ENCODE measurements at places on chromosomes 13 and 19.

GRCh38 chr13:105220063-105220462, 1315.4 kb downstream of the EFNB2 start:
- no peak for DNase-seq

DNA sequence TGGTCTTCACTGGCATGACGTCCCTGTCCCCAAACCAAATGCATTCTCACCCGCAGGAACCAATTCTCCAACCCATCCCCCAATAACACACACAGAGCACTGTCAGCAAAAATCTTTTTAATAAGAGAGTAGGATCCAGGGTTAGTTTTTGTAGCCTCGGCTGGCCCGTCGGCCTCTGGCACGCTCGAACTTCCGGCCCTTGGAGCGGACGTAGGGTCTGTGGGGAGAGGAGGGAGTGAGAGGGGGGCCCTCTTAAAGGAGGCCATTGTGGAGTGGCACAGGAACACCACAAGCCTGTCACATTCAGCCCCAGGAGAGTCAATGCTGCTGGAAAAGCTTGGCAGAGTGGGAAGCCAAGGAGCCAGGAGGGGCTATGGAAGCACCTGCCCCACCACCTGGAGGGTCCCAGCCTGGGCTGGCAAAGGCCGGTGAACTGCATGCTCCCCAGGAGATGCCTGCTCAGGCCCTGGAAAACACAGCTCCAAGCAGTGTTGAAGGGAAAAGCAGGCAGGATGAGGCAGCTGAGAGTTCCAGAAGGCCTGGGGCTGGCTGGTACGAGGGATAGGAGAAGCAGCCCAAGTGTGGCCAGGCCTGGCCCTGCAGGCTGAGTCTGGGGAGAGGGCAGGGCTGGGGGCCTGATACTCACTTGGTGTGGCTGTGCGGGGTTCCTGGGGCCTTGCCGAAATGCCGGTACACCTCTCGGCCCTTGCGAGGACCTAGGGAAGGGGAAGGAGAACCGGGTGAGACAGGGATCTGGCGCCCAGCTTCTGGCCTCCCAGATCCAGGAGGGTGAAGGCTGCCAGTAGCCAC, 560 bp upstream of the FAM83E start:
- DNase-seq, result no peak

DNA sequence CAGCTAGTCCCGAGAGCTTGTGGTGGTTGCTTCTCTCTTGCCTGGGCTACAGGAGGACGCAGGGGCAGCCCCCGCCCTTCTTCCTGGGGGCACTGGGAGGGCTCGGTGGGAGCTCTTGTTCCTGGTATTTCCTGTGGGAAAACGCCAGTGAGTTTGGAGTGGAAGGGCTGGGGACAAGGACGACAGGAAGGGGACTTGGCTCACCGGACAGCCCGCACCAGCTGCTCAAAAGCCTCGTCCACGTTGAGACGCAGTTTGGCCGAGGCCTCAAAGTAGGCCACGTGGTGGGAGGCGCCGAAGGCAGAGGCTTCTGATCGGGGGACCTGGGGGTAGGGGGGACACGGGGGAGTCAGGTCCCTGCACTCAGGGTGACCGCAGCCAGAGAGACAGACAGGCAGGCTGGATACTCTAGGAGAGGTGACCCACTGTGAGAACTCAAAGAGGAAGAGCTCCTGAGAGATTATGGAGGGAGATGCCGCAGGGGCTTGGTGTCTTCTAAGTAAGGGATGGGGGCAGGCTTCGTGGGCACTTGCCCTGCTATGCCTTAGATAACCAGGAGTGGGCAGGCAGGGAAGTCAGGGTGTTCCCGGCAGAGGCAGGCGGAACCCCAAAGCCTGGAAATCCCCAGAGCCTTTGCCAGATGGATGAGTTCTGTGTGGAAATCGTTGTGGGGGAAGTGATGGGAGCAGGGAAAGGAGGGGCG, 4.3 kb downstream of the RRAS start:
- DNase-seq, result no peak

DNA sequence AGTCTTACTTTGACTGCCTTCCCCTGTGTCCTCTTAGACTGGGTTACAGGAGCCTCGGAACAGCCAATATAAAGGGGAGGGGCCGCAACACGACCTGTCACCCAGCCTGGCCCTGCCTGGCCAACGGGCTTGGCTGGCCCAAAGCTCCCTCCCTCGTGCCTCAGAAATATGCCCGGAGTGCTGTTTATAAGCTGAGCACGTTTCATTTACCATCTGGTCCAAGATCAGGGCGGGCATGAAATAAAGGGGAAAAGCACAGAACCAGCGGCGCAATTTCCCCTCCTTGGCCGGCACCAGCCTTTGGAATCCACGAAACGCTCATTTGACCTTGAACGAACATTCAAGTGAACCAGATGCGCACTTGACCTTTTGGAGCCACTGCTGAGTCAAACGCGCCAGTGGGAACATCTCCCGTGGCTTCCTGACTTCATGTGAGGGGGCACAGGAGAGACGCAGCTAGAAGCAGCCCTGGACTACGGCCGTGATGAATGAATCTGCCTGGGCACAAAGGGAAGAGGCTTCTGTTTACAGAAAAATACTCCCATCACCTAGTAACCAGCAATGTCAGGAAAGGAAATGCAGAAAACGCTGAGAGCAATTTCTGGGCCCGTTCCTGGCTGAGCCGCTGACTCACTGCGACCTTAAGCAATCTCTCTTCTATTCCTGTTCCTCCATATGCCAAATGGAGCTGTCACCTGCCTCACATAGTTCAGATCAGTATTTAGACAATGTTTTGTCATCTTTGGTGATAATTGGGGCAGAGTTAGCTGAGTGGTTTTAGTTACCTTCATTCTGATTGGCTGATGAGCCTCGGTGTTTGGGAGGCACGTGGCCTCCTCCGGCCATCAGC, 53.3 kb downstream of the RFX2 start:
- DNase-seq, result peak; percentile 91

- no peak for DNase-seq
Observed at GRCh38 chr13:83815598-83815997, 66.7 kb downstream of the SLITRK1 start.

- no peak for DNase-seq
Observed at GRCh38 chr13:79648191-79648590, 167.2 kb downstream of the NDFIP2 start.

DNA sequence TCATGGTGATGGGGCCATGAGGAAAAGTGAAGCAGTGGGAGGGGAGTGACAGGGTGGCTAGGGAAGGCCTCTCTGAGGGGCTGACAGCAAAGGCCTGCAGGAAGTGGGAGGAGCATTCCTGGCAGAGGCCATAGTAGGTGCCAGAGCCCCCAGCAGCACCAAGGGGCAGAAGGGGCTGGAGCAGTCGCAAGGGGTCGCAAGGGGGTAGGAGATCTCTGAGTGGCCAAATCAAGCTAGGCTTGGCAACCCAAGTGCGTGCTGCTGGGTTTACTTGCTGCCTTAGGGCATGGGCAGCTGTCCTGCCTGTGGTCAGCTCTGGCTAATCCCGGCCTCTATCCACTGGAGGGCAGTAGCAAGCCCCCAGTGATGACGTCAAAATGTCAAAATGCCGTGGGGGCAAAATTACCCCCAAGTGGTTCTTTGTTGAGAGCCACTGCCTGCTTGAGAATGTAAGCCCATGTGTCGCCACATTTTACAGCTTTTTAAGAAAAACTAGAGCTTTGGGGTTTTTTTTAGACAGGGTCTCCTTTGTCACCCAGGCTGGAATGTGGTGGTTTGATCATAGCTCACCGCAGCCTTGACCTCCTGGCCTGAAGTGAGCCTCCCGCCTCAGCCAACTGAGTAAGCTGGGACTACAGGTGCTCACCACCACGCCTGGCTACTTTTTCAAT, 11.8 kb downstream of the CCDC97 start:
- DNase-seq, result peak; percentile 51

GRCh38 chr19:15469513-15470297, 5.4 kb upstream of the RASAL3 start:
- no peak for DNase-seq

DNA sequence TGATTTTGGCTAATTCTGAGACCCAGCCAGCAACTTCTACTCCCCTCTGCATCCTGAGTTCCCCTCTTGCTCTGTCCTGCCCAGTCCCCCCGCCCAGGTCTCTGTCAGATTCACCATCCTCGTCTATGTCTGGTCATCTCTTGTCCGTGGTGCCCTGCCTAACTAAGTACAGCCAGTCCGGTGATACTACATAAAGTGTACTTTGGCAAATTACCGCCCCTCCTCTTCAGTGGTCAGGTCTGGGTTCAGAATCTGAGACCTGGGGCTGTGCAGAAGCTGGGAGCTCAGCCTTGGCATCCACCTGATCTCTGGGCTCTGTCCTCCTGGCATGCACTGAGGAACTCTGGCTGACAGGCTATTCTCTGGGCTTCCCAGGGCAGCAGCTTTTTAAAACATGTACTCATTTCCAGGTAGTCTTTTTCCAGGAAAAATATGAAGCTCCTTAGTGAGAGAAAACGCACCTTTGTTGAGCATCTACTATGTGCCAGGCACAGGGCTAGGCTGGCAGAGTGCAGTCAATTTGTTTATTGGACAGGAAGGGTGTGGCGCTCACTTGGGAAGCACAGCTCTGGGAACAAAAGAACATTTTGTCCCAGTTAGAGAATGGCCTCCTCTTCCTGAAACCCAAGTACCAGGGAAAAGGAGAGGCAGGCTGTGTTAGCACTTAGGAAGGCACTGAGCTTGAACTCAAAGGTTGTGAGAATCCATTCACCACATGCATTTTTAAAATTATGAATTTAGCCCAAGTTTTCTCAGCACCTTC, 88.9 kb downstream of the TSHZ3 start:
- no peak for DNase-seq

DNA sequence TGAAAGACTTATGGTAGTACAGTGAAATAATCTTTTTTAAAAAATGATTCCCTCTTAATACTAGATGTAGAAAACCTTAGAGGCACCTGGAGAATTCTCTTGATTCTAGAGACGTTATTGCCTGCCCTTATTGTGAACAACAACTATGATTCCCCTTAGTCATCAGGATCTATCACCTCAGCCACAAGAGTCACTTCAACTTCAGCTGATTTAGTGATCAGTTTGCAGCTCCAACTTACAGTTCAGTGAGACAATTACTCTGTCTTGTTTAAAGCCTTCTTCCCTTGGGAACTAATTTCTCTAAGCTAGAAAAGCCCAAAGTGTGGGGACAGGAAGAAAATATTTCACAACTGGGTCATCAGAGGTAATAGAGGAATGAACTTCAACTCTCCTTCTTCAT, 254.3 kb upstream of the SLITRK1 start:
- DNase-seq, result no peak

DNA sequence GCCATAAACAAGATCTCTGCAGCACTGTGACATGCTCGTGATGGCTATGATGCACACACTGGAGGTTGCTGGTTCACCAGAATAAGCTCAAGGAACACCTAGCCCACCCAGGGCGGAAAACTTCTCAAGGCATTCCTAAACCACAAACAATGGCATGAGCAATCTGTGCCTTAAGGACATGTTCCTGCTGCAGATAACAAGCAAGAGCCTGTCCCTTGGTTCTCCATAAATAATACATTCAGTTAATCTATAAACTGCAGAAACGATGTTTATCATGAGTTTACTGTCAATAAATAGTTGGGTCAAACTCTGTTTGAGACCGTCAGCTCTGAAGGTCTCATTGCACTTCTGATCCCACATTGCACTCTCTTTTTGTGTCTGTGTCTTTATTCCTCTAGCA, 18.6 kb upstream of the ZNF266 start:
- DNase-seq, result no peak

- peak; percentile 29 for DNase-seq
Observed at GRCh38 chr13:43905435-43906031, 25.8 kb downstream of the LACC1 start.

- no peak for DNase-seq
Observed at GRCh38 chr13:45341799-45342500, 967 bp upstream of the TPT1 start.

DNA sequence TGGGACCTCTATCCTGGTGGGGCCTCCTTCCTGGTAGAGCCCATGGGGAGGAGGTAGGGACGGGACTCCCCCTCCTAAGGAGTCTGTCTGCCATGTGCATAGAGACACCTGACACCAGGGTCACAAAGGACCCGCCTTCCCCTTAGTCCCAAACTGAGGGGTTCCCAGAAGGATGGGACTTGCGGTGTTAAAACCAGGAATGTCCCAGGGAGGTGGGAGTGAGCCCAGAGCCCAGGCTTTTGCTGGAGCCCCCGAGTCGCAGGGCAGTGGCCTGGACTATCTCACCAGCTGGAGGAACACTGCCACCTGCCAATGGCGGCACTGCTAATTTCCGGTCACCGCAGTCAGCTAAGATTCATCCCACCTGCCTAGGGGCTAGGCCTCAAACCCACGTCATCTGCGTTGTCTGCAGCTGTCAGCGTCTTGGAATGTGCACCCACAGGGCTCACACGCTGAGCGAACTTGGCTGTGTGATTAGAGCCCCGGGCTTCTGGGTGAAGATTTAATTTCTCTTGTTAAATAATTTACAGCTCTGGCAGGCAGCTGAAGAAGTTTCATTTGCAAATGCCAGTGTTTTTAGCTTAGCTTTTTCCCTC, 31.9 kb upstream of the ATP11A start:
- peak; percentile 87 for DNase-seq

Measured in RCC 7860 (cell line).